ENCODE measurements at places on chromosomes 11 and 22.

GRCh38 chr11:100297516-100297915, 389.6 kb upstream of the ARHGAP42 start:
- H3K4me1 ChIP-seq: no peaks in the 10 kb centered on the region
- H3K27me3 ChIP-seq: no peaks in the 10 kb centered on the region
- no peak overlapping the region for H3K27ac ChIP-seq
- no peak overlapping the region for H3K4me3 ChIP-seq

GRCh38 chr22:45483918-45484499, 18.7 kb upstream of the FBLN1 start:
- H3K4me3 ChIP-seq: no peak overlapping the region
- H3K27ac ChIP-seq: no peak overlapping the region
- peaks cover 21% of the 10 kb centered on the region for H3K36me3 ChIP-seq

DNA sequence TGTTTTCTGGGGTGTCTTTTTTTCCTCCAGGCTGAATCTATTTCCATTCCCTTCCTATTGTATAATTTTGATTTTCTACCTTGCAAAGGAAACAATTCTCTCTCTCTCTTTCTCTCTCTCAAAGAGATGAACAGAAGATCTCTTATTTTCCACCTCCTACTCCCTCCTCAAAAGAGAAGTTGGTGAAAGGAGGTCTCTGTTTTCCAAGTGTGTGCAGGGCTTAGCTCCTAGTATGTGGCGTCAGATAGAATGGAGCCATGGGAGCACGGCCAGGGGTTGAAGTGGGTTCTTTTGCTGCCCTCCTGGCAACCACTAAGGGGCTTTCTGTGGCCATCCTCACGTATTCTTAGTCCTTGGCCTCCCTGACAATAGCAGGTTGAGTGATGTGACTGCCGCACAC, 480 bp downstream of the TRIM34 start:
- peak overlapping the region; percentile 81 for H3K27ac ChIP-seq
- no peak for DNase-seq
- peaks cover 53% of the 10 kb centered on the region for H3K4me1 ChIP-seq
- no peaks in the 10 kb centered on the region for H3K27me3 ChIP-seq
- peak overlapping the region; percentile 90 for H3K4me3 ChIP-seq

DNA sequence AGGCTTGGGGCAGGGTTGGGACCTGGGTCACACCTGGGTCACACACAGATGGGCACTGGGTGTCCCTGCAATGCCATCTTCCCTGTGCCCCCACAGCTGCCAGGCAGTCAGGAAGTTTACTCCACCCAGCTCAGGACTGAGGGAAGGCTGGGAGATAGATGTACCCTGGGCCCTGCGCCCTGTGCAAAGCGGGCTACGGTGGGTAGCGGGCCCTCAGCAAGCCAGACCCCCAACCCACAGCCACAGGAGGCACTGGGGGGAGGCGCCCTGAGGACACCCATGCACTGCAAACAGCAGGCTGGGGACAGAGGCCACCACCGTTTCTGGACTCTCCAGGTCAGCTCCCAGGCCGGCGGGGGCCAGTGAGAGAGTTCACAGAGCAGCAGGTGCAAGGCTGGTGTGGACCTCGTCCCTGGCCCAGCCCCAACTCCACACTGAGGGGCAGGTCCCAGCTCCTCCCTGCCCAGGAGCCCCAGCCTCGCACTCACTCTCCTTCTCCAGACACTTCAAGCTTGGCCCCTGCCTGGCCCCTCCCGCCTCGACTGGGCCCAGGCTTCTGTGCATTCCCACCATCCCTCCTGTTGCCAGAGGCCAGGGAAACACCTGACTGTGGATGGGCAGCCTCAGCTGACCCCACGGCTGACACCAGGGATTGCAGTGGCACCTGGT, 4.9 kb downstream of the DUSP8 start:
- no peak for DNase-seq
- no peak overlapping the region for H3K27ac ChIP-seq
- H3K4me1 ChIP-seq: no peaks in the 10 kb centered on the region
- no peaks in the 10 kb centered on the region for H3K36me3 ChIP-seq

DNA sequence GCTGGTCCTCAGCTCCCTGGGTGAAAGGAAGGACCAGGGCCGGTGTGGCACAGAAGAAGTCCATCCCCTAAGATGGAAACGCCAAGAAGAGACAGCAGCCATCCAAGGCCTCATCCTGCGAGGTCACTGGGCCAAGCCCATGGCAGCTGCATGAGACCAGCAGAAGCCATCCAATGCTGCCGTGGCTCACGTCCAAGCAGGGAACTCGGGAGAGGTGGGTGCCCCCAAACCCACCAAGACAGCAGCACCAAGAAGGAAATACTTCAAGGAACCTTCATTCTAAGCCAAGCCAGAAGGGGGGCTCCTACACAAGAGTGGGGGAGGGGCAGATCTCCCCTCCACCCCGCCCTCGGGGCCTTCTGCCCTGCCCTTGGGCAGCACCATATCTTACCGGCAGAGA, 49.6 kb downstream of the IGSF9B start:
- DNase-seq: no peak
- no peaks in the 10 kb centered on the region for H3K4me1 ChIP-seq
- no peak overlapping the region for H3K4me3 ChIP-seq
- H3K27me3 ChIP-seq: peaks cover 4% of the 10 kb centered on the region

Data from HFFc6 (cell line).